ENCODE measurements at places on chromosomes 11 and 22.

DNA sequence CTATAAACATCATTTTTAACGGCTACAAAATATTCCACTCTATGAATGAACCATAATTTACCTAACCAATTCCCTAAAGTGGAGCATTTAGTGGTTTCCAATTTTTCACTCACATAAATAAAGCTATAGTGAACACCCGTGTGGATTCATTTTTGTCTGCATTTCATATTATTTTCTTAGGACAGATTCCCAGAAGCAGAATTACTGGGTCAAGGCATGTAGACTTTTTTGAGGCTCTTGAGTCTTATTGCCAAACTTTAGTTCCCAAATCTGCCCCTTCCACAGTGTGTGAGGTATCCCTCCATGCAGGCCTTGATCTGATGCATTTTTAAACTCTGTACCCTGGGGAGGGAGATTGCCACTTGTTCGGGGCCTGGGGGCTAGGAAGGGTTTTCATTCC is 198.2 kb downstream of the TENM4 start:
- no peak for DNase-seq

GRCh38 chr11:59501931-59502330 is 1.4 kb upstream of the OR4D11 start:
- no peak for DNase-seq

GRCh38 chr22:36384766-36385481 is 2.8 kb downstream of the MYH9 start:
- no peak for DNase-seq

DNA sequence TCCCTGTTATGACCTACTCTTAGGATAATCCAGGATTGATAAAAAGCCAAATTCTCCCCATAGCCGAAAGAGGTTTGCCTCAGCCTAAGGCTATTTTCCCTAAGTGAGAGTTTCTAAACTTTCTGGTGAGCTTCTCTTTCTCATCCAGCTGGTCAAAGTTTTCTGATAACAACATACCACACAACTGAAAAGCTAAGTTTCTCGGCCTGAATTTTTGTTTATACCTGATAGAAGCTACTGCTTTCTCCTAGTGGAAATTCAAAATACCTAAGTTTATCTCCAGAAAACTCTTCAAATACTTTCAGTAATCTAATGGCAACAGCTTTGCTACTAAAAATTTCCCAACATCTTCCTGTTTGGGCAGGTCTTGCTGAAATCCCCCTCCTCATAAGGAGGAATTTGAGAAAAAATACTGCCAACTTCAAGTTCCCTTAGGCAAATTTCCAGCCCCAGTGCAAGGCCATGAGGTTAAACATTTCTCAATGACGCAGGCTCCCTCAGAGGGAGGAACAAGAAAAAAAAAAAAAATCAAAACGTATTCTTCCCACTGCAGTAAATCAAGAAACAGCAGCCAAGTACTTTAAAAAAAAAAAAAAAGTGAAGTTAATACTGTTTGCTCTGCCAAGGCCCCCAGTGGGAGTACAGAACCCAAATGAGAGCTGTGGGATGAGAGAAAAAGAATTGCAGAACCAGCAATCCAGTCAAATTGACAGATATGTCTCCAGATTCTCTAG is 127.0 kb downstream of the MRTFA start:
- DNase-seq: no peak

GRCh38 chr22:20298803-20299745 is 20.8 kb downstream of the DGCR6L start:
- peak; percentile 83 for DNase-seq

DNA sequence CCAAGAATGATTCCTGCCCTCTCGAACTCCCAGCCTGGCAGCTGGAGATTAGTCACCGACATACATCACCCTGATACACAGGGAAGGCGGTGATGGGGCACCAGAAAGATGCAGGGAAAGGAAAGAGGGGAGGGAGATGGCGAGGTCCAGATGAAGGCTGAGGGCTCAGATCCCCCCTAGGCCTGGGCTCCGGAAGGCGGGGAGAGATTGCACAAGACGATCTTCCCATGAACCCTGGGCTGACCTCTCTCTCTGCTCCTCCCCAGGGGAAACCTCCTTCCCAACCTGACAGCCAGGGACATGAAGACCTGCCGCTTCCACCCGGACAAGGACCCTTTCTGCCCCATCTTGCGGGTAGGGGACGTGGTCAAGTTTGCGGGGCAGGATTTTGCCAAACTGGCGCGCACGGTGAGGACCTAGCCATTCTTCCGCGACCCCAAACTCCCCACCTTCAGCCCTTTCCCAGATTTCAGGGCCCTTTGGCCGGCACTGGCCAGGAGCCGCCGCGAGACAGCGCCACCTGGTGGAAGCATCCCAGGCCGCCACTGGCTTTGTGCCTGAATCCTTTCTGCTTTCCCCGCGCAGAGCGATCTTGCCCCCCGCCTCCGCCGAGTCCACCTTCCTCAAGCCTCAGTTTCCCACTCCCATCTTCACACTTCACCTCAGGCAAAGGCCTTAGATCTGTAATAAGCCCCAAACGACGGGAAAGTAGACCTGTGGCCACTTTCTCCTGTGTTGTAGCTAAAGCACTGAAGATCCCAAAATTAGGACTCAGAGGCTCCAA is 11.5 kb downstream of the P2RX3 start:
- no peak for DNase-seq

DNA sequence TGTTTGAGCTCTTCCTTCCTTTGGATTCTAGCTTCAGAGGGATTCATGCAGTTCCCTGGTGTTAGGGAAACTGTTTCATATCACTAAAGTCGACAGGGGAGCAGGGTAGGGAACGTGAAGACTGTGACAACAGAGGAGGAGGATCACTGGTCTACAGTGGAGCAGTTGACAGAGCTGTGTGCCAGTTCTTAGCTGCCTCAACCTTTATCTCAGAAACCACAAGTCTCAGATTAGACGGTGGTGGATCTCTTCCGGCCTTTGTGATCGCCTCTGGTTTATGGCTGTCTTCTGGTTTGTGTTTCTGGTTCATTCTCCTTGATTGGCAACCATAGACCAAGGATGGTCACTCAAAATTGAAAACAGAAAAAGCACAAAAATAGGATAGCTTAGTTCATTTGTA is 538.9 kb upstream of the API5 start:
- no peak for DNase-seq

GRCh38 chr11:125250318-125251213 is 86.0 kb downstream of the PKNOX2 start:
- no peak for DNase-seq

DNA sequence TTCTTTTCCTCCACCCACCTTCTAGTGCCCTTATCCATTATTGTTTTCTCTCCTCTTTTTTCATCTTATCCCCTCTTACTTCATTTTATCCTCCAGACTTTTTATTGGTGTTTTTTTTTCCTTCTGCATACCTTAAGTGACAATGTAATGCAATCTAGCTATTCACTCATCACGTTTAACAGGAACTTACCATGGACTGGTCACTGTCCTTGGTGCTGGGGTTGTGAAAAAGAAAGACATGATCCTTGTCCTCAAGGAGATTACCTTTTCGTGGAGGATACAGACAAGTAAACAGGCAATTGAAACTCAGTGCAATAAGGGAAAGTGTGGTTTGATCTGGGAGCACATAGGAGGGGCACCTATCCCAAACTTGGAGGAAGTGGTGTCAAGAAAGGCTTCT is 20.7 kb downstream of the SYT9 start:
- DNase-seq: no peak

DNA sequence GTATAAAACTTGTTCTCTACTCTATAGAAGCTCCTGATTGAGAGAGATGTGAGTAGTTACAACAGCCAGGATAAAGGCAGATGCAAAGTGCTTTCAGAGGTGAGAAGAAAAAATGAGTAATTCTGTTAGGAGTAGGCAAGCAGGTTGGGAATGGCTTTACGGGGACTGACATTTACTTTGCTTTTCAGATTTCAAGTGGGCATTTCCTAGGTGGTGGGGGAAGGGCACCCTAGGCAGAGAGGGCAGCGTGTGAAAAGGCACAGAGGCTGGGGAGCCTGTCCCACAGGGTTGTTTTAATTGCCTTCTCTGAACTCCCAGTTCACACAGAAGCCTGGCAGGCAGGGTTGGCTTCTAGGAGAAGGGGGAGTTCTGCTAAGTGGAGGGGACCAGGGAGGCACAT is 106.5 kb downstream of the NAV2 start:
- DNase-seq: no peak

GRCh38 chr22:49528420-49528720 is 299.3 kb downstream of the BRD1 start:
- no peak for DNase-seq

GRCh38 chr11:99449345-99449744 is 428.6 kb downstream of the CNTN5 start:
- DNase-seq: no peak

GRCh38 chr22:31323578-31324550 is 22.3 kb downstream of the PATZ1 start:
- DNase-seq: no peak

GRCh38 chr11:12329797-12330196 is 47.6 kb upstream of the PARVA start:
- no peak for DNase-seq

- no peak for DNase-seq
Observed at GRCh38 chr11:68890490-68891231, 13.0 kb downstream of the MRPL21 start.

- no peak for DNase-seq
Observed at GRCh38 chr11:35036639-35037038, 102.3 kb upstream of the CD44 start.

DNA sequence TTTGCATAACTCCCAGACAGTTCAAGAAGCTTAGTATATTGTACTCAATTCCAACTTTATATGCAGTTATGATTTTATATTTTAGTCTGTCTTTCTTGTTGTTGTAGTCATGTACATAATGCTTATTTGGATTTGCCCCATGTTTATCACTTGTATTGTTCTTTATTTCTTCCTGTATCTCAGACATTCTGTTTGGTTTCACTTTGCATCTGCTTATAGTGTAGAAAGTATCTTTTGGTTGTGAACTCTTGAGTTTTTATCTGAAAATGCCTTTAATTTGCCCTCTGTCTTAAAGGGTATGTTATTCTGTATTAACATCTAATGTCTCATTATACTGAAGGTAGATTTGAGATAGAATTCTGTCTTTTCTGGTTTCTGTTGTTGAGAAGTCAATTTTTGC is 275.4 kb downstream of the DYNC2H1 start:
- no peak for DNase-seq

- no peak for DNase-seq
Observed at GRCh38 chr22:30340911-30341685, 14.4 kb upstream of the TBC1D10A start.

- DNase-seq: no peak
Observed at GRCh38 chr11:19589567-19590260, 122.9 kb upstream of the NAV2 start.

- DNase-seq: no peak
Observed at GRCh38 chr11:21614961-21615360, 577.9 kb upstream of the ANO5 start.

GRCh38 chr22:20863366-20863765 is 4.6 kb downstream of the SNAP29 start:
- no peak for DNase-seq

DNA sequence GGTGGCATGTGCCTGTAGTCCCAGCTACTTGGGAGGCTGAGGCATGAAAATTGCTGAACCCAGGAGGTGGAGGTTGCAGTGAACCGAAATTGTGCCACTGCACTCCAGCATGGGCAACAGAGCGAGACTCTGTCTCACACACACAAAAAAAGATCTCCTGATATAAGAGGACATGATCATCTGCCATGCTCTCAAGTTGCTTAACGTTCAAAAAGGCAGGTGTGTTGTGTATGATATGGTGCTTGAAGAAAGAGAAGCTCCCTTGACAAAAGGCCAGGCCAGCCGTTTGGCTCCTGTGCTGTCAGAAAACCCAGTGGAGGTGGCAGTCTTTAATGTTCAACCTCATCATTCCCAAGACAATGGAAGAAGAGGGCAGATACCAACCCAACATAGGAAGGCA is 117.3 kb upstream of the PLET1 start:
- DNase-seq: no peak

GRCh38 chr11:72965672-72966071 is 151.5 kb downstream of the ATG16L2 start:
- DNase-seq: no peak

DNA sequence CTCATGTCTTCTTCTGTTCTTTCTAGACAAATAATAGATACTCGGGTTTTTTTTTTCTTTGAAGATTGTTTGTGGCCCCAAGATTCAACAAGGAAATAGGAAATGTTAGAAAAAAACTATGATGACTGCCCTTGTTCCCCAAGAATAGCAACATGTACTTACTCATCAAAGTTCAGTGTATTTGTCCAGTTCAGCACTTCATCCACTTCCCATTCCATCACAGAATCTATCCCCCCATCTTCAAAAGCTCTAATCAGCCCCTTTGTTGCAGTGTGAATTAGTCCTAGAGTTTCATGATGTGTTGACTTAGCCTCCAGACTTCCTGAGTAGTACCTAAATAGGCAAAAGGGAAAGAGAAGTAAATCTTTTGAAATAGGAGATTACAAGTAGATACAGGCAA is 74.3 kb downstream of the C11orf65 start:
- no peak for DNase-seq

DNA sequence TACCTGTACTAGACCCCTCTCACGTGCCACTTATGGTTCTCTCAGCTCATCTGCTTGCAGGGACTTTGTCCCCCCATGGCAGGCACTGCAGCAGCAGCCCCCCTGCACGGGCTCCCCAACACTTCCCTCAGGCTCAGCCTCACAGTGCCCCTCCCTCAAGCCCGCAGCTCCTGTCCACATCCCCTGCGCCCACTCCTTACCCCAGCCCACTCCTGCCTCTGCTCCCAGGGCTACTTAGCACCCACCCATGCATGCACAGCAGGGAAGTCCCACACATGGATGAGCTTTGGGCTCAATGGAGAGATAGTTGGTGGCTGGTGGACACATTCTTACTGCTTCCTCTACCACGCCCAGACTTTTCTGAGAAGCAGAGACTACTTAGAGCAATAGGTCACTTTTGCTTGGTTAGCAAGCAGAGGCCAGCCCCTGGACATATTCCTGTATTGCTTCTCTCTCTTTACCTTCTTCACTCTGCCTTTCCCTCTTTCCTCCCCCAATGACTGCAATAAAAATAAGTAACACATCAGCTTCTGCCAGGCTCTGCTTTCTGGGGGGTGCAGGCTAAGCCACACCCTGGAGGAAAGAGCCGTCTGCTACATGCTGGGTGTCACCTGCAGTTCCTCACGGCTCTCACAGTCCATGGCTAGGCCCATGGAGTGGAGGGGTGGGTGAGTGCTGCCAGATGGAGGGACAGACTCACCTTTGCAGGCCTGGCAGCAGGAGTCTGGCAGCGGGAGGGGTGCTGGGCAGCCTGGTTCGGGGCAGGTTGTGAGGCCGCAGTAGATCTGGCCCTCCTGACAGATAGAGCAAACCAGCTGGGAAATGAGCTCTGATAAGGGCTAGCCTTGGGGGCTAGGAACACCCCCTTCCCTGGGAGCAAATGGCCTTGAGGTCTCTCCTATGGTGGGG is 23.4 kb downstream of the CHRDL2 start:
- DNase-seq: no peak

- DNase-seq: no peak
Observed at GRCh38 chr11:8111636-8112035, 30.6 kb downstream of the TUB start.

All from SW480 (cell line).